ENCODE measurements at places on chromosomes 7 and 10. TPM values are rescaled to one million over a fixed set of nuclear protein-coding genes. Genes with fewer than 3 reads are reported as not detected.
A peak's percentile ranks its signal among the peaks of the same experiment; 100 is the strongest.

DNA sequence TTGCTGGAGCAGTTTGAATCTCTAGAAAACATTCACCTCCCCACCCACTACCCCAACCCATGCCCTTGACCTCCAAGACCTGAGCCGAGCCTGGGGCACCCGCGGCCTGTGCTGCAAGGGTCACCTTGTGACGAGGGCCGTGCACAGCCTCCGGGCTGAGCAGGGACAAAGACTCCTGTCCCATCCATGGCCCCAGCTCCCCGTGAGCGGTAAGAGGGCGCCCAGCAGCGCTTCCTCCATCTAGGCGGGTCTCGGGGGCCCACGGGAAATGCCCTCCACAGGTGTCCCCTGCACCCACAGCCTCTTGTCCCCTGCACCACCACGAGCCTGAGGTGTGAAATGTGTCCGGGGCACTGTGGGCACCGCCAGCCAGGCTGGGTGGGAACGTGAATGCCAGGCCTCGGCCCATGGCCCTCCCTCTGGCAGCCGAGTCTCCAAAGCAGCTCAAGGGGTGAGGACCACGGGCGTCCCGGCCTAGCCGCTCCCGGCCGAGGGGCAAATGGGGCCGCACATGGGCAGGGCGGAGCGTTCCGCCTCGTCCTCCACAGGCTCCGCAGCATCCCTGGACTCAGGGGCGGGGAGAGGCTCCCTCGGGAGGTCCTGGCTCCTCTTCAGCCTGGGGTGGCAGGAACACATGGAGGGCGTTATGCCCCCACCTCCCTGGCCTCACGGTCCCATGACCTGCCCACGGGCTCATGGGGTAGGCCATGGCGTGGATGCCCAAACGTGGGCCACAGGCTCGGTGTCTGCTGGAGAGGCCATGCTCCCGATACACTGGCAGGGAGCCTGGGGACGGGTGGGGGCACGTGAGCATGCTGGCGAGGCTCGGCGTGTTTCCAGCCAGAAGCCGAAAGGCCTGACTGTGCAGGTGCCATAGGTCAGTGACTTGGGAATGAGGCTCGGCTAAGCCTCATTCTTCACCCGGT lies 21.1 kb downstream of the DPYSL4 start:
- DNase-seq = no peak

- no peak for DNase-seq
Observed at GRCh38 chr10:92530891-92531535, 42.9 kb downstream of the IDE start.

DNA sequence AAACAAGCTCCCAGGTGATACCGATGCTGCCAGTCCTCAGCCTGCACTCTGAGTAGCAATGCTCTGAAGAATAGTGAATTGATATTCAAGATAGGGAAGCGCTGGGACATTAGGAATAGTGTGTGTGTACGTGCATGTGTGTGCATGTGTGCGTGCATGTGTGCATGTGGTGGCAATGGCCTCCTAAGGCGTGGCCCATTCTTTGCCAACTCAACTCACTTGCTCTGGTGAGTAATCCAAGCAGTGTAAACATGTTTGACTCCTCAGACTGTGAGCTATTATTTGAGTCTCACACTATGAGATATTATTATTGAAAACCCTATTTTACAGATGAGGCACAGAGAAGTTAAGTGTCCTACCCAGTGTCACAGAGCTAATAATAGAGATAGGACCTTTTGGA lies 186.6 kb downstream of the RAB11FIP2 start:
- DNase-seq = no peak

DNA sequence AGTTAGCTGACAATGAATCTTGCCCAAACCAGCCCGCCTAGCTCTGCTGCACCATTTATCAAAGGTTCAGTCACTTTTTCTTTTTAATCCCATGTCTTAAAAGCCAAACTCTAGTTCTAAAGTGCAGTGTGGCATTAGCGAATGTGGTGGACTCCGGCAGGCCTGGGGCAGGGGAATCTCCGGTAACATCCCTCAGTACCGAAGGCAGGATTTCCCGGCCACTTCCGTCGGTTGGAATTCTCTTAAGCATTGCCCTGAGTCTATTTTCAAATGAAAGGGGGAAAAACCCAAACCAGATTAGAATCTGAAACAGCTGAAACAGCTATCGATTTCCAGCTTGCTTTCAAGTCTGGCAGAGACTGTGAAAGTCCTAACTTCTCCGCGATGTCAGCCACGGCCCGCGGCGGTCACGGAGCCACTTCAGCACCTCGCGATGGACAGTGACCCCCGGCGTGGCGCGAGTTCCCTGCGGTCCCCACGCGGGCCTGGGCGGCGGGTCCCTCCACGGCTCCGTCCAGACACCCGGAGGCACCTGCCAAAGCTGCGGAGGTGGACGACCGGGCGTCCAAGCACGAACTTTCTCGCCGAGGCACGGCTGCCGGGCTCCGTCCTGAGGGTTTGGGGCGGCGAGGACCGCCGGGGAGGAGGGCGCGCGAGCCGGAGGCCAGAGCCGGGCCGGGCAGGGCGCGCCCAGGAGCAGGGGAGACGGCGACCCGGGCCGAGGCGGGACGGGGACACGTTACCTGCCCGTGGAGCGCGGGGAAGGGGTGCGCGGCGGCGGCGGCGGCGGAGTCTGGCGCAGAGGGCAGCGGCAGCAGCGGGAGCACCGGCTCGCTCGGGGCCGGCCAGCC lies 745 bp downstream of the TCERG1L start:
- DNase-seq = no peak

DNA sequence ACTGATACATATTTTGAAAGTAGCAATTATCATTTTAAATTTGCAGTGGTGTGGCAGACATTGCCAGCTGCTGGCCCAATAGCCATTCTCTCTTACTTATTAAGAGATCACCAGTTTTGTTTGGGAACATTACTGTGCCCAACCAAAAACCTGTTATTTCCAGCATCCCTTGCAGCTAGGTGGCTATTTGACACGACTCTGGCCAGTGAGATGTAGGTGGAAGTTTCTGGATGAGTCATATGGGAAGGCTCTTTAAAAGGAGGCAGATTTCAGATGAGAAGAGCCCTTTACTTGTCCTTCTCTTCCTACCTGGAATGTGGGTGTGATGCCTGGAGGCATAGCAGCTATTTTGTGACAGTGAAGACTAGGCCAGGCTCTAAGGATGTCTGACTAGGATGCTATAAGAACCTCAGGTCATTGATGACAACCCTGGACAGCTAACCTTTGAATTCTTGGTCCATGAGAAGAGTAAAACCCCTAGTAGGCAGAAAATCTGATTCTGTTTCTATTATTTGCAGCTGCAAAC lies 77.9 kb downstream of the CARD11 start:
- DNase-seq = no peak

- peak; percentile 88 for DNase-seq
Observed at GRCh38 chr7:130292682-130293257, at the start of gene CPA4. Gene CPA4, plus strand, starts transcription at chr7:130293161. Its CDS starts 20 bp downstream, at chr7:130293181.

- DNase-seq = no peak
Observed at GRCh38 chr10:35058686-35059085, 31.5 kb downstream of the CUL2 start.

GRCh38 chr7:44059219-44060090 lies 5.9 kb downstream of the PGAM2 start:
- no peak for DNase-seq

GRCh38 chr10:104640339-104641186 lies 527 bp upstream of the SORCS3 start:
- no peak for DNase-seq

- no peak for DNase-seq
Observed at GRCh38 chr10:98266647-98267046, 1.3 kb downstream of the LOXL4 start.

- DNase-seq = no peak
Observed at GRCh38 chr7:151897951-151898686, 21.2 kb upstream of the PRKAG2 start.

Gene CYP26C1
- not detected for total RNA-seq

Gene GRID2IP
- not detected for total RNA-seq

Gene FGFR2
- 6.3 TPM for total RNA-seq

Gene PARG
- 19.3 TPM for total RNA-seq

Gene CLEC5A
- total RNA-seq = not detected

Gene SPDYE11
- not detected for total RNA-seq

Gene UCMA
- not detected for total RNA-seq

Gene KLLN
- not detected for total RNA-seq

Gene SLC26A3
- total RNA-seq = not detected

Gene AKR1C4
- not detected for total RNA-seq

Gene CLEC2L
- total RNA-seq = not detected
